ENCODE measurements at places on chromosomes 3 and 15.

GRCh38 chr15:49096090-49096750 is 50.0 kb upstream of the SECISBP2L start:
- DNase-seq, result no peak

DNA sequence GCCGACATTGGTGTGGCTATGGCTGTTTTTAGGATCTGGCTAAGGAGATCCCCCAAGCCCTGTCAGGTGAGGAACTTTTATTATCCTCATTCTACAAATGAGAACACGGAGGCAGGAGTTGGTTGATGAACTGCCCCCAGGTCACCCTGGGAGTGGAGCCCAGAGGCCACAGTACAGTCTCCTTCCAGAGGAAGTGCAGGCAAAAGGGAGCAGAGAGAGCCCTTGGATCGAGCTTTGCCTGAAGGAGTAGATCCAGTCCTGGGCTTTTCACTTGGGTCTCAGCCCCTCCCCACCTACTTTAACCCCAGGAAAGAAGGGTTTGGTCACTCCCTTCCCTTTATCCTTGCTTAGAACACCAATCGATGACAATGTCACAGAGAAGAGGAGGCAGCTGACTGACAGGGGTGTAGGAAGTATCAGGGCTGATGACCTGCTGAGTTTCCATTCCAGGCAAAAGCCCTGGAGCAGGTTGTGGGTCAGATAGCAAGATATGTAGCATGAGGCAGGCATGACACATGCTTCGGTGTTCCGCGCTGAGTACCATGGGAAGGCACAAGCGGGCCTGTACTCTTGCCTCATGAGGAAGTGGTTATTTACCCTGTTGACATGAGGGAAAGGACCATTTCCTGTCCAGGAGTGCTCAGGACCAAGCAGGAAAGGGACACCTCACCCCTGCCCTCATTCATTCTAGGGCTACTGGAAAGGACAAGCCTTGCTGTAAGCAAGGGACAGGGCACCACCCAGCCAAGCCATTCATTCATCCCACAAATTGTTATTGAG is 5.8 kb upstream of the PLA2G4D start:
- no peak for DNase-seq

DNA sequence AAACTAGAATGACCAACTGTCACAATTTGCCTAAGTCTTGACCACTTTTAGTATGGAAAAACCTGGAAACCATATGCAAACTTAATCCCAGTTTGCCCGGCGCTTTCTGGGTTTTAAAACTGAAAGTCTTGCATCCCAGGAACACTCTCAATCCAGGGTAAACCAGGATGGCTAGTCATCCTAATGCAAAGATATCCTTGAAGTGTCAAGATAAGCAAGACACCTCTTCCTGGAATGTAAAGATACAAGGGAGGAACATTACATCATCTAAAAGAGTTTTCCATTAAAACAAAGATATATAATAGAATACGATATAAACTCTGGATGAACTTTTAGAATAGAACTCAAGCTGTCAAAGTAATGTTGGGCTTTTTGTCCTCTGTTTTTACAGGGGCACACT is 188.5 kb downstream of the MAGI1 start:
- no peak for DNase-seq

DNA sequence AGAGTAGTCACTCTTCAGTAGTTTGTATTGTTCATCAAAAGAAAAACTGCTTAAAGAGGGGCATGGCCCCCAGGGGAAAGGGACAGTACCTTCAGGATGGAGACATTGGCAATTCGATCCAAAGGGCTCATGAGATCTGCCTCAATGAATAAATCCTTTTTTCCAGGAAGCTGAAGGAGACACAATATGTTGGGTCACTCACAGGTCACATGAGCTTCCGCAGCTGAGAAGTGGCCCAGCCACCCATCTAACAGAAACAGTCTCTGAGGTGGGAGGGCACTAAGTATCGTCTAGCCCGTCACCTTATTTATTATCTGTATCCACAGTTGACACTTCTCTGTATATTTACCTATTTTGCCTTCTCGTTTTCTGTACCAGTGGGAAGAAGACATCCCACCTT is 4.7 kb downstream of the VPS33B start:
- no peak for DNase-seq

- no peak for DNase-seq
Measured at GRCh38 chr15:44596511-44597010, 59.6 kb downstream of the EIF3J start.

GRCh38 chr15:39140060-39140604 is 440.7 kb upstream of the THBS1 start:
- DNase-seq, result no peak

GRCh38 chr3:50202353-50203112 is 2.5 kb upstream of the SLC38A3 start:
- DNase-seq, result no peak

All from CD4-positive, alpha-beta memory T cell (primary cell).